Cardiac muscle cell (in vitro differentiated cells and primary cell): ENCODE measurements at places on chromosomes 16 and 17. TPM values are rescaled to one million over a fixed set of nuclear protein-coding genes. Genes with fewer than 3 reads are reported as not detected.

The SOX15 gene
- total RNA-seq = 5.4 and 6.5 TPM in 2 replicates

The KRTAP2-2 gene
- not detected in 2 replicates for total RNA-seq

GRCh38 chr17:44343510-44344209 is 1.4 kb upstream of the GRN start:
- H3K4me3 ChIP-seq = no peak overlapping the region
- H3K27ac ChIP-seq = no peak overlapping the region
- DNase-seq = no peak
- H3K36me3 ChIP-seq = no peaks in the 10 kb centered on the region
- peaks cover 2% of the 10 kb centered on the region for H3K27me3 ChIP-seq
- H3K4me1 ChIP-seq = no peaks in the 10 kb centered on the region

DNA sequence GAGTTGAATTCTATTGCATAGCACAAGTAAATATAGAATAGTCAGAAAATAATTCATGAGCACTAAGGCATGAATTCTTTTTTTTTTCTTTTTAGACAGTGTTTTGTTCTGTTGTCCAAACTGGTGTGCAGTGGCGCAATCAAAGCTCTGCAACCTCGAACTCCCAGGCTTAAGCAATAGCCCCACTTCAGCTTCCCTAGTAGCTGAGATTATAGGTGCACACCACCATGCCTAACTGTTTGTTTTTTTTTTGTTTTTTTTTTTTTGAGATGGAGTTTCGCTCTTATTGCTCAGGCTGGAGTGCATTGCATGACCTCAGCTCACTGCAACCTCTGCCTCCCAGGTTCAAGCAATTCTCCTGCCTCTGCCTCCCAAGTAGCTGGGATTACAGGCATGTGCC is 16.6 kb downstream of the TUBD1 start:
- H3K36me3 ChIP-seq = peaks cover 28% of the 10 kb centered on the region
- no peak overlapping the region for H3K27ac ChIP-seq
- peak; percentile 65 for DNase-seq

The TAC4 gene
- total RNA-seq = not detected in 2 replicates

The KCTD11 gene
- total RNA-seq = 15.9 and 18.4 TPM in 2 replicates

- H3K4me1 ChIP-seq = peaks cover 49% of the 10 kb centered on the region
- no peak overlapping the region for H3K4me3 ChIP-seq
- H3K27ac ChIP-seq = peak overlapping the region; percentile 95
- no peaks in the 10 kb centered on the region for H3K27me3 ChIP-seq
- no peaks in the 10 kb centered on the region for H3K36me3 ChIP-seq
Measured at GRCh38 chr17:62876063-62876462, 67.9 kb upstream of the MARCHF10 start.

DNA sequence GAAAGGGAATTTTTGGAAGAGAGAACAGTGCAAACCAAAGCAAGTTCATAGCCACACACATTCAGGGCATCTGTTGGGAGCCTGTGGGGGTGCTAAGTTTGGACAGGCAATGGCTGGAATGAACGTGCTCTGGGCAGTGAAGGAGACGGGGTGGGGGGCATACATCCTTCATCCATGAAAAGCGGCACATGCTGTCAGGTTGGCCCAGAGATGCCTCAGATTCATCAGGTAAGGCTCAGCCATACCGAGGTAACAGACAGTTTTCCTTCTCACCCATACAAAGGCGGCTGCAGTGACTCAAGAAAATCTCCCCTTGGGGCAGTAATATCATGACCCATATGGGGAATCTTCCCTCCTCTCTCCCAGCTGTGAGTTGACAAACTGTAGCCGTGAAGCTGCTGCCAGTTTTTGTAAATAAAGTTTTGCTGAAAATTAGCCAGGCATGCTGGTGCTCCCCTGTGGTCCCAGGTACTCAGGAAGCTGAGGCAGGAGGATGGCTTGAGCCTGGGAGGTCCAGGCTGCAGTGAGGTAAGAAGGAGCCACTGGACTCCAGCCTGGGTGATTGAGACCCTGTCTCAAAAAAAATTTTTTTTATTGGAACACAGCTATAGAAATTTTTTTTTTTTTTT is 9.2 kb upstream of the UBALD2 start:
- H3K36me3 ChIP-seq = no peaks in the 10 kb centered on the region
- DNase-seq = no peak
- no peak overlapping the region for H3K4me3 ChIP-seq
- peaks cover 3% of the 10 kb centered on the region for H3K4me1 ChIP-seq
- H3K27me3 ChIP-seq = no peaks in the 10 kb centered on the region

GRCh38 chr17:61201211-61201610 is 198.4 kb upstream of the TBX2 start:
- H3K27ac ChIP-seq = no peak overlapping the region
- peak; percentile 69 for DNase-seq
- H3K4me3 ChIP-seq = no peak overlapping the region
- no peaks in the 10 kb centered on the region for H3K27me3 ChIP-seq

The MAPT gene
- 1.3 and 2.9 TPM in 2 replicates for total RNA-seq

DNA sequence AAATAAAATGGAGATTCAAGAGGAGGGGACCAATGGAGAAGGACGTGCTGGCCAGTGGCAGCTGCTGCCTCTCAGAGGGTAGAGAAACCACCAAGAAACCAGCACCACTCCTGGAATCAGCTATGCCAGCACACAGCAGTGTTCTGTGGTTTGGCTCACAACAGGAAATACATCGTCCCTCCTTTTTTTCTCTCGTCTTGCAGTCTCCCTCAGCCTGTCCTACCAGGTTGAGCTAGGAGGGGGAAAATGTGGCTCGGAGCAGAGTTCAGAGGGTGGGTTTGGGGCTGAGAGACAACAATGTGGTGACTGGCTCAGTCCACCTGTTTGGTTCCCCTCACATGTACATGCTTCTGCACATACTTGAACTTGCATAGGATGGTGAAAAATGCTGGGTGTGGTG is 19.9 kb upstream of the SLC16A5 start:
- no peak overlapping the region for H3K27ac ChIP-seq
- DNase-seq = no peak
- peaks cover 5% of the 10 kb centered on the region for H3K4me1 ChIP-seq
- H3K36me3 ChIP-seq = peaks cover 5% of the 10 kb centered on the region
- H3K4me3 ChIP-seq = no peak overlapping the region

GRCh38 chr17:63071797-63072196 is 105.8 kb downstream of the TANC2 start:
- DNase-seq = no peak
- H3K36me3 ChIP-seq = peaks cover 4% of the 10 kb centered on the region
- no peaks in the 10 kb centered on the region for H3K27me3 ChIP-seq
- no peak overlapping the region for H3K4me3 ChIP-seq

DNA sequence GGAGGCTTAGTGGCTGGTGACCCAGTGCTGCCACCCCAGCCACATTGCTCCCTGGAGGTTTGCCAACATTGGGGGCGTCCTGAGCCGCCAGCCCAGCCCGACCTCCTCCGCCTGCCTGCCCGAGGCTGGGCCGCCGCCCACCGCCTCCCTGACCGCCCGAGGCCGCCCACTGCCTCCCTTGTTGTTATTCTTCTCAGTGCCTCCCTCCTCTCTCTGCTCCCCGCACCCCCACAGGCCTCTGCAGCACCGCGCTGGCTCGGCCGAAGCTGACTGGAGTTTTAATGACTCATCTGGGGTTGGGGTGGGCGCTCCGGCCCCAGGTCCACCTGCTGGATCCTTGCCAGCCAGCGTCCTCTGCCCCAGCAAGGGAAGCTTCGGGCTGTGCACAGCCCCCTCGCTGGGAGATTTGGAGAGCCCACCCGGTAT is 102.5 kb downstream of the RBFOX3 start:
- H3K4me3 ChIP-seq = no peak overlapping the region
- no peak overlapping the region for H3K27ac ChIP-seq
- H3K36me3 ChIP-seq = no peaks in the 10 kb centered on the region
- DNase-seq = no peak

The FOXF1 gene
- 2.6 and 3.5 TPM in 2 replicates for total RNA-seq

GRCh38 chr17:21268596-21269188 is 15.5 kb upstream of the NATD1 start:
- DNase-seq = no peak
- H3K4me3 ChIP-seq = no peak overlapping the region
- H3K27me3 ChIP-seq = no peaks in the 10 kb centered on the region
- H3K36me3 ChIP-seq = no peaks in the 10 kb centered on the region
- H3K4me1 ChIP-seq = no peaks in the 10 kb centered on the region

GRCh38 chr16:75224306-75225082 is 5.7 kb downstream of the CTRB1 start:
- no peaks in the 10 kb centered on the region for H3K27me3 ChIP-seq
- H3K4me1 ChIP-seq = no peaks in the 10 kb centered on the region
- no peak for DNase-seq
- no peak overlapping the region for H3K27ac ChIP-seq
- H3K4me3 ChIP-seq = no peak overlapping the region

GRCh38 chr16:56226845-56227525 is 35.7 kb downstream of the GNAO1 start:
- H3K27ac ChIP-seq = no peak overlapping the region
- H3K4me3 ChIP-seq = no peak overlapping the region
- no peak for DNase-seq

- H3K27me3 ChIP-seq = no peaks in the 10 kb centered on the region
- no peak overlapping the region for H3K4me3 ChIP-seq
- no peaks in the 10 kb centered on the region for H3K4me1 ChIP-seq
- H3K27ac ChIP-seq = no peak overlapping the region
- no peaks in the 10 kb centered on the region for H3K36me3 ChIP-seq
- DNase-seq = no peak
Measured at GRCh38 chr17:39236450-39236927, 10.7 kb upstream of the STAC2 start.

GRCh38 chr16:27326738-27327585 is 13.2 kb downstream of the IL4R start:
- H3K27ac ChIP-seq = peak overlapping the region; percentile 99
- no peak overlapping the region for H3K4me3 ChIP-seq
- H3K4me1 ChIP-seq = peaks cover 38% of the 10 kb centered on the region
- H3K36me3 ChIP-seq = no peaks in the 10 kb centered on the region
- peak; percentile 95 for DNase-seq

The MYBBP1A gene
- 47.4 and 57.1 TPM in 2 replicates for total RNA-seq
